ENCODE measurements at places on chromosomes 3 and 15.

DNA sequence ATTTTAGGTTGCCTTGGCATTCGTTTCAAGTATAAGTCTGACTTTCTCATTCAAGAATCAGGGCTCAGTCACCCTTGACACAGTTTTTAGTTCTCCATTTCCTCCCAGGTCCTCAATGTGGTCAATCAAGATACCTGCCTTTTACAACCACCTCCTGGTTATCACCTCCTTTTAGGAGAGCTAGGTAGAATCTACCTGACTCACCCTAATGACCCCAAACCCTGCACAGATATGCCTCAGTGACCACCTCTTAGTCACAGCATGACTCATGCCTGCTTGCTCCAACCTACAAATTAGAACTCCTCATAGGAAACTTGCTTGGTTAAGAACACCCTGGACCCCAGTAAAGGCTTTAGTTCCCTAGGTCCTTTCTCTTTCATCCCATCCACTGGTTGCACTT lies 22.5 kb downstream of the DMXL2 start:
- no peak for DNase-seq

DNA sequence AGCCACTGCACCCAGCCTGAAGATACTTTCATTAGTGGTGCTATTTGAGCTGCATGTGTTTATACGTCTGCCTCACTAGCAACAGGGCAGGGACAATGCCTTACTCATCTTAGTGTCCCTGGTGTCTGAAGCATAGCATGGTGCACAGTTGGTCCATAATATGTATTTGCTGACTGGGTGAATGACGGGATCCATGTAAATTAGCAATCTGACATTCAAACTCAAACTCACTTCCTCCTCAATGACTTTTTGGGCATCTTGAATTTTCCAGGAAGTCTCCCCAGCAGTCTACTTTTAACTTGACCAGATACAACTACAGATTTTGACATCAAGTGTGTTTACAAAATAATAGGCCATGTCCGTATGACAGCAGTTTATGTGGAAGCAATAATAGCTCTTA lies 3.0 kb upstream of the LDHAL6B start:
- DNase-seq: no peak

DNA sequence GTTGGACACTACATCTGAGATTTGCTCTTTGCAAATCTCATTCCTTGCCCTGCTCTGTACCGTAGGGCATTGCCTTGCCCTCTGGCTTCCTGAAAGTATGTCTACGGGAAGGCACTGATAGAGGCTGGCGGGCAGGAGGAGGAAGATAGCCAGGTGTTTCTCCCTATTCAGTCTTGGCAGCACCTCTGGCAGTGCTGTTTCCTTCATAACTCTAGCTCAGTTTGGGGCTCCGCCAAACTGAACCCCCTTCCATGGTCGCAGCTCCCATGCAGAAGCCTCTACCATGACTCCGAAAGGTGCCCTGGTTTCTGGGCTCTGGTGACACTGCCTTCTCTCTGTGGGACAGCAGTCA lies 122.3 kb upstream of the PRR20G start:
- no peak for DNase-seq

GRCh38 chr3:90102146-90102545 lies 994.7 kb downstream of the EPHA3 start:
- DNase-seq: no peak

- DNase-seq: no peak
These were observed 89.3 kb upstream of the LINGO1 start for GRCh38 chr15:77721963-77722362.

DNA sequence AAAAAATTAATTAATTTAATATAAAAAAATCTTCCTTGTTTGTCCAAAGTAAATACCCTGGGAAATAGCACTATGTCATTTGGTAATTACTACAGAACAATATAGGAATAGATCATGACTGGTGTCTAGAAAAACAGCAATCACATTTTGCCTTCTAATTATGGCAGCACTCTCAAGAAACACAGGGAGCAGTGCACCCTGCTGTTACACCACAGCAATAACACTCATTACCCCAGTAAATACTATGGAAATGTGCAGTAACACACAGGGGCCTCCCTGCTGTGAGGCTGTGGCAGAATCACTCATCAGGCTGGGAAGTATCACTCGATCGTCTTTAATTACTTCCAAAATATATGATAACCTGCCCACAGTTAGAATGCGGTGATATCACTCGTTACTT lies 646.0 kb downstream of the TUSC7 start:
- no peak for DNase-seq

GRCh38 chr3:116155841-116156240 lies 289.4 kb downstream of the LSAMP start:
- no peak for DNase-seq

GRCh38 chr15:63381301-63382204 lies at the start of gene CA12:
TSS of gene CA12 (minus strand) at chr15:63381846. CDS start at chr15:63381720, 126 bp downstream.
- no peak for DNase-seq

- no peak for DNase-seq
These were observed 189.8 kb downstream of the RYR3 start for GRCh38 chr15:33500432-33501195.

DNA sequence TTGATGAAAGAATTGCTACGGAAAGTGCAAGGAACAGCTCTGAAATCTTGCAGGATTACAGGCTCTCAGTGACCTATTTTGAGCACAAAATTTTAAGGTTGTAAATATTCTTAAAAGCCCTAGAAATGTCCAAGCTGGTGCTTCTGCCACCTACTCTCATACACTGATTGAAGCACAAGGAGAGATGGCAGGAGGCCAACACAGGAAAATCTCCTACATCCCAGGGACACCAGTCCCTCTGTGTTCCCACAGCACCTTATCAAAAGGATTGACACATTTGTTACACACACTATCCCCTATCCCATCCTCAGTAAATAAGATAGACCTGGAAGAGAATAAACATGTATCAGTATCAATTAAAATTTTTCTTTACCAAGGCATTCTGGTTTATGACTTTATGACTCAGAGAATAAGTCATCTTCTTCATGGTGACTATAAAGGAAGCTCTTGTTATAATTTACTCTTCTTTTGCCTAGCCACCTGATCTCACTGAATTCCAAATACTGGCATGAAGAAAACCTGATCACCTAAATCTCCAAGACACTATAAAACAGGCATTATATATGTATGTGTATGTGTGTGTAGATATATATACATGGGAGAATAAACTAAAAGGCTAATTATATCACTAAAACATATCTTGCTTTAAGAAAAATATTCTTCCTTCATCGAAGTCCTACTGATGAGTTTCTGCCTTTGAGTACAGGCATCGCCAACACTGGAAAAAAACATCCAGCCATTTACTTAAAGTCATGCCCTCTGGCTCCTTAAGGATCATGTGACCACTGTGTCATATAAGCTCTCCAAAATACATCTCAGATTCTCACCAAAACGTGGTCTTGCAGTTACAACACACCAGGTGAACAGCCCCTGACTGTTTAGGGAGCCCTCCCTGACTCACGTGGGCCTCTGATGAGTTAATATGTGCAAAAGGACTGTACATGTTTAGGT lies 208.1 kb upstream of the NR2F2 start:
- no peak for DNase-seq

DNA sequence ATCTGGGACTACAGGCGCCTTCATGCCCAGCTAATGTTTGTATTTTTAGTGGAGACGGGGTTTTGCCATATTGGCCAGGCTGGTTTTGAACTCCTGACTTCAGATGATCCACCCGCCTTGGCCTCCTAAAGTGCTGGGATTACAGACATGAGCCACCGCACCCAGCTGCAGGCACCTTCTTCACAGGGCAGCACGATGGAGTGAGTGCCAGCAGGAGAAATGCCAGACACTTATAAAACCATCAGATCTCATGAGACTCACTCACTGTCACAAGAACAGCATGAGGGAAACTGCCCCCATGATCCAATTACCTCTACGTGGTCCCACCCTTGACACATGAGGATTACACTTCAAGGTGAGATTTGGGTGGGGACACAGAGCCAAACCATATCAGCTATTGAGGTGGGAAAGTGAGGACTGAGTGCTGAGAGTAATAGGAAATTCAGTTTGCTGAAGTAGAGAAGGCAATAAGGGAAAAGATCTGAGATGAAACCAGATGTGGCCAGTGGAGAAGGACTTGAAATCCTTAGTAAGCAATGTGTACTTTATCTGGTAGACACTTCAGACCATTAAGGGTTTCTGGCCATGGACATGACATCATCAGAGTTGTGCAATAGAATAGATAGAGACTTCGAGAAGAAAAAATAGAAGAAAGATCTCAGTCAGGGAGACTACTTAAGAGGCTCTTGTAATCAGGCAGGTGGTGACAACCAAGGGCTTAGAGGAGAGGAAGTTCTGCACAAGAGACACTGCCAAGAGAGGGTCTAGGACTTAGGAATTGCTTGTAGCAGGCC lies 18.1 kb upstream of the ATP13A5 start:
- DNase-seq: no peak

- no peak for DNase-seq
These were observed 105.0 kb downstream of the FOXP1 start for GRCh38 chr3:71478568-71478967.

DNA sequence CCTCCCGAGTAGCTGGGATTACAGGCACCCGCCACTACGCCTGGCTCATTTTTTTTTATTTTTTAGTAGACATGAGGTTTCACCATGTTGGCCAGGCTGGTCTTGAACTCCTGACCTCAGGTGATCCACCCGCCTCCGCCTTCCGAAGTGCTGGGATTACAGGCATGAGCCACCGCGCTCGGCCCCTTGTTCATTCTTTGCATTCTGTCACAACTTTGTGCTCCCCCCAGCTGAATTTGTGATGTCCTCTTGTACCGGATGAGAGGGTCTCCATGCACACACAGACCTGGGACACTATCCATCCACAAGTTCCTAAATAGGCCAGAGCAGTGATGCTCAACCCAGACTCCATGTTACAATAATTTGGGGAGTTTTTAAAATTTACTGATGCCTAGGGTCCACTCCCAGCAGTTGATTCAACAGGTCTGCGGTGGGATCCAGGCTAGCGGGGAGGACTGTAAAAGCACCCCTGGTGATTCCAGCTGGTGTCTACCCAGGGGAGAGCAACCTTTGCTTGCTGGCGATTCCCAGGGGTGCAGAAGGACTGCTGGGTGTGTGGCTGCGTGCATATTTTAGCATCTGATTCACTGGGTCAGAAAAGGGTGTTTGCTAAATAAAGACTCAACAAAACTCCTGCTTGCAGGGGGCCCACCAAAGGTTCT lies 1.0 kb downstream of the RASSF1 start:
- DNase-seq: no peak

GRCh38 chr15:89531796-89532537 lies 35.6 kb upstream of the RHCG start:
- DNase-seq: no peak
